ENCODE measurements at places on chromosomes 6 and 20. TPM values are rescaled to one million over a fixed set of nuclear protein-coding genes. Genes with fewer than 3 reads are reported as not detected.

DNA sequence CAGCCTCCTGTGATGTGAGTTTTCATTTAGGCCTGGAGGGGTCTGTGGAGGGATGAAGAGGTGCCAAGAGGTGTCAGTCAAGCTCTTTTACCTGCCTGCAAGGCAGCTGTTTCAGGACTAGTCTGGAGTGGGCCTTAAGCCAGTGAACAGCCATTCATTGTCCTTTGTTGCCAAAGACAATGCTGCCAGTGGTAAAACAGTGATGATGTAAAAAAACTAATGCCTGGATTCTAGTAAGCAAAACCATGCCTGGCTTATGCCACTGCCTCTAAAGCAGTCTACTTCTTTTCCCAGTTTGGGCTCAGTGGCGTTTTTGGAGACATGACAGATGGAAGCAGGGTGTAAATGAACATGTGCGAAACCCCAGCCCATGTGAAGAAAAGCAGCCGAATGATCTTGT lies 93.5 kb upstream of the KCNK16 start:
- no peak for DNase-seq

- DNase-seq = no peak
Observed at GRCh38 chr20:64102647-64103354, 4.6 kb downstream of the NPBWR2 start.

DNA sequence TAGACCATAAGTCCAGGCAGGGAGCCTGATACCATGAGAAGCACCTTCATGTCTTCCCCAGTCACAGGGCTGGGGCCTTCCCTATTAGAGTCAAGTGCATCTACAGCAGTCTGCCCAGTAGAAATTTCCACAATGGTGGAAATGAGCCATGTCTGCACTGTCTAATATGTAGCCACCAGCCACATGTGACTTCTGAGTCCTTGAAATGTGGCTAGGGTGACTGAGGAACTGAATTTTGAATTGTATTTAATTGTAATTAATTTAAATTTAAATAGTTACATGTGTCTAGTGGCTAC lies 300.2 kb downstream of the CLIC5 start:
- no peak for DNase-seq

DNA sequence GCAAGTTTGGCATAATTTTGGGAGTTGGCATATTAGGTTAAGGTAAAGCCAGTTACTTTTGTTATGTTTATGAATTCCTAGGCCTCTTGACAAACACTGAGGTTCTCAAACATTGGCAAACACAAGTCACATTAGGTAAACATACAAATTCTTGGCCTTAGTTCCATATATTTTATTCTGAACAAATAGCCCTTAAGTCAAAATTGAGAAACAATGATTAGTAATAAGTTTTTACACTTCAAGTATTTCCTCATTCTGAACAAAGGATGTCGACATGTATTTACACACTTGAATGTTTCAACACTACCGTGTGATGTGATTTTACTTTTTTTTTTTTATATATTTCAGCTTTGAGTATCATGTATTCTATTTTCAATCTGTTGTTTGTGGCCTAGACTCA lies 3.8 kb upstream of the ECHDC1 start:
- DNase-seq = no peak

DNA sequence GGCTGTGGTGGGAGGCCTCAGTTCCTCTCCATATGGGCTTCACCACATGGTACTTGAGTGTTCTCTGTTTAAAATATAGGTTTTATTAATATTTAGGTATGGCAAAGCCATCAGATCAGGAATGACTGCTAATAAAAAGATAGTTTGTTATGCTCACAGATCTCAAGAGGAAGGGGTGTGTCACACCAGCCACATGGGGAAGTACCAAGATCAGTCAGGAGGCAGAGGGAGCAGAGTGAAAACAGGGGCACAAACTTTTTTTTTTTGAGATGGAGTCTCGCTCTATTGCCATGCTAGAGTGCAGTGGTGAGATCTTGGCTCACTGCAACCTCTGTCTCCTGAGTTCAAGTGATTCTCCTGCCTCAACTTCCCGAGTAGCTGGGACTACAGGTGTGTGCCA lies 92.1 kb upstream of the GCM1 start:
- DNase-seq = no peak

DNA sequence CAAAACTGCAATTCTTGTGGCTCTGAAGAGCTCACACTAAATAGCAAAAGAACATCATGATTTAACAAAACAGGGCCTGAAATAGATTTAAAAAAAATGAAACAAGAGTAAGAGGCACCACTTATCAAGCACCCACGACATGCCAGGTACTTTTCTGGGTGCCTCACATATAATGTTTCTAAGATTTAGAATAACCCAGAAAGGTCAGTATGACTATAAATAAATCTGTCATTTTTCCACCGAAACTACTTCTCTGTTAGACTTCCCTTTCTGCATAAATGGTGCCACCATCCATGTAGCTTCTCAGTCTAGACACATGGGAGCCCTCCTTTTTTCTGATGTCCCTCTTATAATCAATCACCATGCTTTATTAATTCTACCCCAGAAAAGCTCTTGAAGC lies 652.4 kb upstream of the CHD6 start:
- DNase-seq = no peak

- DNase-seq = no peak
Observed at GRCh38 chr20:19322061-19322985, 109.9 kb downstream of the SLC24A3 start.

The EYA2 gene
- total RNA-seq = not detected

The BEND3 gene
- 3.2 TPM for total RNA-seq

The HLA-DMA gene
- total RNA-seq = 0.99 TPM

The RBPJL gene
- not detected for total RNA-seq

The SLC17A2 gene
- total RNA-seq = not detected

The LINC00237 gene
- total RNA-seq = not detected

The ZNF337 gene
- 16.5 TPM for total RNA-seq

The TMEM244 gene
- total RNA-seq = not detected
